ENCODE measurements at places on chromosomes 1 and 21.

GRCh38 chr1:229699613-229700267, 73.7 kb downstream of the URB2 start:
- no peak for DNase-seq

GRCh38 chr1:23102289-23102688, 66.4 kb downstream of the LUZP1 start:
- DNase-seq, result no peak

DNA sequence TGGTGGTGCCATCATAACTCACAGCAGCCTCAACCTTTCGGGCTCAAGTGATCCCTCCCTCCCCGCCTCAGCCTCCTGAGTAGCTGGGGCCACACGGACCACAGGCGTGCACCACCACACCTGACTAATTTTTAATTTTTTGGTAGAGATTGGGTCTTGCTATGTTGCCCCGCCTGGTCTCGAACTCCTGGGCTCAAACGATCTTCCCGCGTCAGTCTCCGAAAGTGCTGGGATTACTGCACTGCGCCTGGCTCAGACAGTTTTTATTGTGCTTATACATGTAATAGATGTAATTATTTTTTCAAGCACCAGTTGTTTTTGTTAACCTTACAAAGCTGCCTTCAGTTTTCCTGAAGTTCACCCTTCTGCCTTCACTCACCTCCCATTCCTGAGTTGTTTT, 38.0 kb upstream of the HMGN1 start:
- no peak for DNase-seq

DNA sequence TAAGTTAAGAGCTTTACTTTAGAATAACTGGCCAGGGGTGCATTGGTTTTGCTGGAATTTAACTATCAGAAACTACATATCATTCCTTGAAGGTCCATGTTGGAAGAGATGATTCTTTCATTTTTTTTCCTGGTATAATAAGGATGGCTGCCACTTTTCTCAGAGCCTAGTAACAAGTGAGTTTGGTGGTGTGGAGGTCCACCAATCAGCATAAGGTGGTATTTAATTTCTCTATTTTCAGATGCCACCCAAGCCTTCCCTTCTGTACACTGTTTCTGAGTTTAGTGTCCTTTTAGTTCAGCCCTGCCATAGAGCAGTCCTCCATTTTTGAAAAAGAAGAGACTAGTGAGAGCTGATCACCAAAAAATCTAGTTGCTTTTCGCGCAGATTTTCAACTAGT, 386.3 kb downstream of the USP25 start:
- DNase-seq, result no peak

- no peak for DNase-seq
These were observed 664.4 kb downstream of the PTPRU start for GRCh38 chr1:29900712-29901111.

DNA sequence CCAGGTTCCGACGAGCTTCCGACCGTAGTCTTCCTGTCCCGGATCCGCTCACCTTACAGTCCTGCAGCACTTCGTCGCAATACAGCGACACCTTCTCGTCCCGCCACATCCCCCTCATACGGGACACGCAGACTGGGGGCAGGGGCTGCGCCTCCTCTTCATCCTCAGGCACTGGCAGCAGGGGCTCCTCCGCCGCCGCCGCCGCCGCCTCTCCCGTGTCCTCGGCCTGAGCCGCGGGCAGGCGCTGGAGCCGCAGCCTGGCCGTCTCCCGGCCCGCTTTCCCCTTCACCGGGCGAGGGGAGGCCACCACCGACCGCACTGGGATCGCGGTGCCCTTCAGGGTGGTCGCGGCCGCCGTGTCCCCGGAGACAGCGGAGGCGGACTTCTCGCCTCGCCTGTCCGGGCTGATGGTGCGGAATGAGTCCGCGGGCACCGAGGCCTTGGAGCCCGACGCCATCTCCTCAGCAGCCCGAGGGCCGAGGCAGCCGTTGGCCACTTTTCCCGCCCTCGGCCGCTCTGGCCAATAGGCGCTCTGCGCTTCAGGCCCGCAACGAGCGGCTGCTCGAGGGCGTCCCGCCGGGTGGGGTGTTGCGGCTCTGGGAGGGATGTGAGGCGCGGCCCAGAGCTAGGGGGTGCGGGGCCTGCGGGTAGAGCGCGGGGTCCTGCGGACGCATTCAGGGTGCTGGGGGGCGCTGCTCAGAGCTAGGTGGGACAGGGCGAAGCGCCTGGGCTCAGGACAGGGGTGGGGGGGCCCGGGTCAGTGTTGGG, at the start of gene SHCBP1L:
TSS of gene SHCBP1L (minus strand) at position 490 of the 768 bp plus-strand sequence. CDS start at position 457, 33 bp downstream.
- DNase-seq, result no peak

DNA sequence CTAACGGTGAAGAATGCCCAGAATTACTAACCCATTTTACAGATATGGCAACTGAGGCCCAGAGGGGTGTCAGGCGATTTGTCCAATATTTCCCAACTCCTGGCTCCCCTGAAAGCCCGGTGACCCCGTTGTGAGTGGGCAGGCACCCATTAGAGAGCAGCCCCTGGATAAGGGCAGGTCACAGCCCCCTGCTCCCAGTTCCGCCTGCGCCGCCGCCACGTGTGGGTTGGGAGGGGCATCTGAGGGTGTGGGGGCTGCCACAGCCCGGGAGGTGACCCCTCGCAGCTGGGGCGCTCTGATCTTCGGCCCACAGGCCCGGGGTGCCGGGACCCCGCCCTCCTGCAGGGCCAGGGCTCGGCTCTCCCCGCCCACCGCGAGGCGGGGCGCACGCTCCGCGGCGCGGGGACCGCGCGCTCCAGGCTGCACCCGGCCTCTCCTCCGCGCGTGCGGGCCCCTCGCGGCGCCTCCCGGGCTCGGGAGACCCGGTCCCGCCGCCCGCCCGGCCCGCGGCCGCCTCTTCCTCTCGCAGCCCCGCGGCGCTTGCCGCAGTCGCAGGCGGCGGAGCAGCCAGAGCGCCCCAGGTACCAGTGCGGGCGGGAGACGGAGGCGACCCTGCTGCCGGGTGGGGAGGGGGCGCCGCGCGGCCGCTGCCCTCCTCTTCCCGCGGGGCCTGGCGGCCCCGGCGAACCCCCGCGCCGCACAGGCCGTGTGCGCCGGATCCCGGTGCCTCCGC, at the start of gene HTR6:
TSS of gene HTR6 (plus strand) at position 423 of the 733 bp plus-strand sequence. CDS start 879 bp downstream, outside the sequence.
- DNase-seq, result peak; percentile 40

- no peak for DNase-seq
These were observed 27.8 kb downstream of the TMPRSS2 start for GRCh38 chr21:41480086-41480690.

DNA sequence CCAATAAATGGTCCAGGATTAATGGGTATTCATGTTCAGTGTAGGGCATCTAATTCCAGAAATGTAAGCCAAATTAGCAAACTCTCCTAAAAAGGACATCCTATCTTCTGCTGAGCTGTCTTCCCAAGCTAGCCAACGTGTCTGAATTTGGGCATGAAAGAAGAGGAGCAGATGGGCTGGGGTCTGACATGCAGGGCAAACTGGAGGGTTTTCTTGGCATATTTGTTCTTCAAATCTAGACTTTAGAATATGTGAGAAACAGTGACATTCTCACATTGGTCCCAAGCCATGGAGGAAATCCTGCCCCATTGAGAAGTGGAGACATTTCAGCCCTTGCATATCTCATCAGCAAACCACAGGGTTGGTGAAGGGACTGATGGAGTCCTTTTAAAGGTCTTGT, 67.2 kb downstream of the LRIG2 start:
- no peak for DNase-seq

GRCh38 chr1:225146478-225146877, 217.0 kb downstream of the DNAH14 start:
- DNase-seq, result no peak

DNA sequence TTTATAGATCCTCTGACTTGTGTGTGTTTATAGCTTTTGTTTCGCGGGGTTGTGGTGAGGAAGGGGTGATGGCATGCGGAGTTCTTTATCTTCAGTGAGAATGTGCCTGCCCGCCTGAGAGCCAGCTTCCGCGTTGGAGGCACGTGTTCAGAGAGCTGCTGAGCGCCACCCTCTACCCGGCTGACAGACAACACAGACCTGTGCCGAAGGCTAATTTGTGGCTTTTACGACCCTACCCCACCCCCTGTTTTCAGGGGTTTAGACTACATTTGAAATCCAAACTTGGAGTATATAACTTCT, 14.4 kb upstream of the CD101 start:
- DNase-seq, result peak; percentile 60

- no peak for DNase-seq
These were observed 1727.2 kb downstream of the NCAM2 start for GRCh38 chr21:22725436-22725835.

- peak; percentile 49 for DNase-seq
These were observed 833 bp upstream of the DIP2A start for GRCh38 chr21:46457801-46458314.

- DNase-seq, result no peak
These were observed 120.0 kb upstream of the RRP15 start for GRCh38 chr1:218164930-218165700.

DNA sequence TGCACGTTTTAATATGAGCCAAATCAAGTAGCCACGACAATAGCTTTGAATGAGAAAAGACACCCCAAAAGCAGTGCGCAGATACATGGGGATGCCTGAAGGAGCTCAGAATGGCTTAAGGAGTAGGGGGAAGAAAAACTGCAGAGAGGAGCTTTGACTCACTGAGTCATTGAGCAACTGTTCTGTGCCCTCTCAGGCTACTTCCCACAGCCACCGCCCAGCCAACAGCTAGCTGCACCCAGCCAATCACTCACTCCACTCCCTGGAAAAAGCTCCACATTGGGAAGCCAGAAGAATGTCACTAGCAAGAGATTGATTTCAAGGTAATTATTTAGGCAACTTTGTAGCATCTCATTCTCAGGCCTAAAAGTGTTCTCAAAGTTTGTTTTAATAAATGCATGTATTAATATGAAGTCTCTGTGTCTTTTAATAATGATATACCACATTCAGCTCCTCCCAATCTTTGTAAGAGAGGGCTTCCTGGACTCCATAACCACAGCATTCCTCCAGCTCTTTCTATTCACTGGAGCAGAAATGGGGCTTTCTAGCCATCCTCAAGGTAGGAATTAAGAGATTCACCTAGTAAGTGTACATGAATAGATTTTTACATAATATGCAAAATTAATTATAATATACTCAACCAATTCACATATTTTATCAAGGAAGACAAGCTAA, 16.8 kb downstream of the DUSP10 start:
- DNase-seq, result no peak

DNA sequence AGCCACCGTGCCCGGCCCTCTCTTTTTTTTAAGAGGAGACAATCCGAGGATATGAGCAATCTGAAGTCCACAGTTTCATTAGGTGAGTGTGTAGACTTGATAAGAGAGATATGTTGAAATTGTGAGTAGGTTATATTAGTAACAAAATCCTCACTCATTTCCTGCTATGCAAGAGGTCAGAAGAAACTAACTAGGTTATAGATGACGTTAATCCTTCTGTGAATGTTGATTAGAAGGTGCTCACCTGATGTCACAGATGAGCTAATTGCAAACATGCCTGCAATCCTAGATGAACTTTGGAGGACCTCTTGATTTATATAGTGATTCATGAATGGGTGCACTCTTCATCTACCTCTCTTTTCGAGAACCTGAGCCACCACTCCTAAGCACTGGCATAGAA, 29.3 kb downstream of the NTMT2 start:
- no peak for DNase-seq

GRCh38 chr1:6473974-6474814, 8.2 kb upstream of the TNFRSF25 start:
- no peak for DNase-seq

DNA sequence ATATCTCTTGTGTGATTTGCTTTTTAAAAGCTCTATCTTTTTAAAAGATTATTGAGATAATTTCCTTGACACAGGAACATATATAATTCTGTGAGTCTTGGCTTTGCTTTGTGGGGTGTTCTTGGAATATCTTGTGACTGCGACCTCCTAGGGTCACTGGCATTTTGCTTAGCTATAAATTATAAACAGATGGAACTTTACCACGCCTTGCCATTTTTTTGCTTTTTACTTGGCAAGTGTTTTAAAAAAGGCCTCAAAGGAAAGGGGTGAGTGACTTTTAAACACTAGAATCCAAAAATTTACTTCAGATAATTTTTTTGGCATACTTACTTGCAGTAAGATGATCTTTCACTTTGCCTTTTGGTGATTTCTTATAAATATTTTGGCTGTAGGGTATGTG, 43.6 kb downstream of the ALG6 start:
- no peak for DNase-seq

- peak; percentile 44 for DNase-seq
These were observed 2.2 kb downstream of the TCEA3 start for GRCh38 chr1:23422241-23422877.

- no peak for DNase-seq
These were observed 174.8 kb downstream of the NTNG1 start for GRCh38 chr1:107315652-107316051.

DNA sequence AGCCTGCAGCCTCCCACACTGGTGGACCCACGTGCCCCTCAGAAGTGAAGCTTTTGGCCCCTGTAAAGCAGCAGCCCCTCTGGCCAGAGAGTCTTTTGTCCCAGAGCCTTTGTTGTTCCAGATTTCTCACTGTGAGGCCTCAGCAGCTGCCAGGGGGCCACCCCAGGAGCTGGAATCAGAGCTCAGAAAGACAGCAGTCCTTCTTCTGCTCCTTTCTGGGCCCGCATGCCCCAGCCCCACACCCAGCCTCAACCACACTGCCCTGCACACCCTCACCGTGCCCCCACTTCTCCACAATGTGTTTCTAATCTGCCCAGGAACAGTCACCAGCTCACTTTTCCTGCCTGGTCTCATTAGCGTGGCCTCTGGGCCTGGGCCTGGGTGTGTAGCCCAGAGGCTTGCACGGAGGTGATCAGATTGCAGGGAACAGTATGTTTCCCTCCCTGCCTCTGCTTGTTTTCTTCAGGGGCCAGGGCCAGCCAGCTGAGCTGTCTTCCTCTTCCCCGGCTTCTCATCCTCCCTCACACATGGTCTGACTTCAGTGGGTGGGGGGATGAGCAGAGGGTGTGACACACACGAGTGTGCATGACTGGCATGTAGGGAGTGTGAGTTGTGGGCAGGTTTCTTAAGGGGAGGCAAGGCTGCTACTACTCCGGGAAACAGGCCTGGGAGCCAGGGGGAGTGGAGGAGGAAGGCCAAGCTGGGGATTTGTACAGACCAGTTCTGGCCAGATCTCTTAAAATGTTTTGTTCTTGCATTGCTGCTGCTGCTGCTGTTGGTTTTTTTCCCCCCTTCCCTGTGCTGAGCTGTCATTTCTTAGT, 82.5 kb upstream of the ZNF648 start:
- no peak for DNase-seq

- DNase-seq, result no peak
These were observed 60.7 kb upstream of the PAX7 start for GRCh38 chr1:18569811-18570545.

DNA sequence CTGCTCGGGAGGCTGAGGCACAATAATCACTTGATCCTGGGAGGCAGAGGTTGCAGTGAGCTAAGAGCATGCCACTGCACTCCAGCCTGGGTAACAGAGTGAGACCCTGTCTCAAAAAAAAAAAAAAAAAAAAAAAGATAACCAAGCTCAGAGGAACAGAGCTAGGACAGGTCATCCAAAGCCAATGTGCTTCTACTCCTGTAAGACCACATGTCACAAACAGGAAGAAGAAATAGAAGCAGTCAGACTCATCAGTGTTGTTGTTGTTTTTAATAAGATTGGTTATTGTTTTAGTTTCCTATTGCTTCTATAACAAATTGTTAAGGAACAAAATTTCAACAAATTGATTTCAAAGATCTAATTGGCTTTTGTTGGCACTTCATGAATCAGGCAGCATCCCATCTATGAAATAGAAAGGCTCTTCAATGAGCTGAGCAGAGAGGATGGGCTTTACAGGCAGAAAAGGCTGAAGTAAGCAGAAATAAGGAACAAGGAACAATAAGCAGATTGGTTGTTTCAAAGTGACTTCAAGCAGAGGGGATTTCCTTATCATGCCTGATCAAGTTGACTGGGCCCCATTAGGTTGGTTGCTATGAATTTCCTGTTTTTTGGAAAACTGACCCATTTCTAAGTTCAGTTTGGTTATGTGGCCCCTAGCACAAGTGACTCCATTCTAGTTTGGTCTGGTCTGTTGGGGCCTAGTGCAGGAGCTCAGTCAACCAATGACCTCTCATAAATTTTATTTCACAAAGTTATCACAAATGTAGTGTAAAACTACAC, 6.0 kb upstream of the AKNAD1 start:
- DNase-seq, result no peak
